ENCODE measurements at places on chromosomes 6 and 20.
A peak's percentile ranks its signal among the peaks of the same experiment; 100 is the strongest.

- no peak for DNase-seq
Measured at GRCh38 chr20:31919410-31920155, 32.3 kb downstream of the PDRG1 start.

DNA sequence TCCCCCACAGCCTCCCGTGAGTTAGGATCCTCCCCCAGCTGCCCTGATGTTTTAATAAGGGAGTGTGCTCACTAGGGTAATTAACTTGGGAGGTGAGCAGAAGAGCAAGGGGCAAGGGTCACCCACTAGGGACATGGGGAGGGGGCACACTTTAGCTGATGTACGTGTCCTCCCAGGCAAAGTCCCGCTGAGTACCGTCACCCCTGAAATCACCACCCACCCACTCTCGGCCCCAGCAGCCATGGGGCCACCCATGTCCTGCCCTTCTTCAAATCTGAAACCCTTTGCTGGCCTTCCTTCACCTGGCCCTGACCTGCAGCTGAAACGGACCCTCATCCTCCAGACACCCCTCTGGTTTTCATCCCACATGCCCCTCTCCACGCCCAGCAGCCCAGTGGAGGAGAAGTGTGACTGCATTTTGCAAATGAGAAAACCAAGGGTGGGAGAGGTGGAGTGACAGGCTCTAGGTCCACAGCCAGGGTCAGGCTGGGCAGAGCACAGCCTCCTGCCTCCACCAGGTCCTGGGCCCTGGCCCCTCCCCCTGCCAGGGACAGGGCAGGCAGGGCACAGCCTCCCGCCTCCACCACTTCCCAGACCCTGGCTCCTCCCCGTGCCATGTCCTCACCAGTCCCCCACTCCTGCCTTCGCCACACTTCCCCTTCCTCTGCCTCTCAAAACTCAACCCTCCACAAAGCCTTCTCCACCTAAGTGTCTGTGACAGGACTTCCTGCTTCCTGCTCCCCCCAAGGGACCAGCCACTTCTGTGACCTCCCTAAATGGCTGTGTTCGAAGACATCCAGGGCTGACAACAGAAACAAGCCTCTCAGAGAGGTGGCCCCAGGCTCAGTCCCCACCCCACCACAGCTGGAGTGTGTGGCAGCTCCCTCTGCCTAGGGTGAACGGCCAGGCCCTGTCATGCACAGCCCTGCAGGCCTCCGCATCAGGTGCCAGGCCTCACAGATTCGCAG, 15.1 kb downstream of the ACSS1 start:
- DNase-seq: peak; percentile 65

DNA sequence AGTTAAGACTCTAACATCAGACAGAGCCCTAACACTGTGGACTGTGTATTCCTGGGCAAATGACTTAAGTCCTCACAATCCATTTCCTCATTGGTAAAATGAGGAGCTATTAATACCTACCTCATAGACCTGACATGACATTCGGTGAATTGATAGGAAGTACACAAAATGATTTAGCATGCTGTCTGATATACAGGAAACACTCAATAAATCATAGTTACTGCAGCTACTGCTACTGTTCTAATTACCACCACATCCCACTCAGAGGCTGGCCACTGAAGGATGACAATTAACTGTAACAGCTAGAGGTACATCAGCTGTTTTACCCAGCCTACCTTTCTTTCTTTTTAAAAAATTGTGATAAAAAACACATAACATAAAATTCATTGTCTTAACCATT, 87.7 kb downstream of the PLCG1 start:
- DNase-seq: no peak

- DNase-seq: no peak
Measured at GRCh38 chr6:111550953-111551352, 54.7 kb downstream of the TRAF3IP2 start.

- DNase-seq: no peak
Measured at GRCh38 chr20:37408302-37409193, 62.6 kb downstream of the SRC start.

- DNase-seq: no peak
Measured at GRCh38 chr6:53929041-53929820, 134.4 kb downstream of the LRRC1 start.

- DNase-seq: peak; percentile 66
Measured at GRCh38 chr6:110875548-110876169, 1.1 kb downstream of the AMD1 start.

- DNase-seq: no peak
Measured at GRCh38 chr6:144471986-144472385, 186.9 kb downstream of the UTRN start.

DNA sequence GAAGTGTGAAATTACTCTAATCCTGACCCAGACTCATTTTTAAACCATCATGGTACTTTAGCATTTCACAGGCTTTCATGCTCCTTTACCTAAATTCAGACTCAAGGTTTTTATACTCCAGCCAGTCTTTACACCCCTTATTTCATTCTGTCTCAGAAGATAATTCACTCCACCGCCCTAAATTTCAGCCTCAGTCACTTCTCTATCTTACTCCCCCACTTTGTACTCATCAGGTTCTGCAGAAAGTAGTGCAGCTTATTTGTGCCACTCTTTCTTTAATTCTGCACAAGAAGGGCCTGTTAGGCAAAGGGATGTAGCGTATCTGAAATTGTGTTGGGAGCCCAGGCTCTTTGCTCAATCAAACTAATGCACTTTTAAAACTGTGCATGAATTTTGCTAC, 205.5 kb downstream of the ARHGAP18 start:
- DNase-seq: no peak

Measured in stimulated activated naive CD4-positive, alpha-beta T cell (primary cell).